ENCODE measurements at places on chromosomes 11 and 22.

DNA sequence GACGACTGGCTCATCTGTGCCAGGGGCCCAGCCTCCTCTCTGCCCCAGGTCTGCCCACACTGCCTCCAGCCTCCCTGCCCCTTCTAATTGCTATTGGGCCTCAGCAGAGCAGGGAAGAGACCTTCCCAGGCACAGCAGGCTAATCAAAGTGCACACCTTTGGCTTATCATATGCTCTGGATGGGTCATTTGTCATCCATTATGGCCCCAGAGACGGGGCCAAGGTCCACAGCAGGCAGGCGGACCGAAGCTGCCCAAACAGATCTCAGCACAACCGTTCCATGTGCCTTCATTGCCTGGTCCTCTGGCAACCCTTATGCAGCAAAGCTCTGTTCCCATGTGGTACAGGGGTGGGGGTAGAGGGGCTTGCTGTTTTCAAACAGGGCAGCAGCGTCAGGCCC is 66.6 kb downstream of the TP53I11 start:
- no peak for DNase-seq

DNA sequence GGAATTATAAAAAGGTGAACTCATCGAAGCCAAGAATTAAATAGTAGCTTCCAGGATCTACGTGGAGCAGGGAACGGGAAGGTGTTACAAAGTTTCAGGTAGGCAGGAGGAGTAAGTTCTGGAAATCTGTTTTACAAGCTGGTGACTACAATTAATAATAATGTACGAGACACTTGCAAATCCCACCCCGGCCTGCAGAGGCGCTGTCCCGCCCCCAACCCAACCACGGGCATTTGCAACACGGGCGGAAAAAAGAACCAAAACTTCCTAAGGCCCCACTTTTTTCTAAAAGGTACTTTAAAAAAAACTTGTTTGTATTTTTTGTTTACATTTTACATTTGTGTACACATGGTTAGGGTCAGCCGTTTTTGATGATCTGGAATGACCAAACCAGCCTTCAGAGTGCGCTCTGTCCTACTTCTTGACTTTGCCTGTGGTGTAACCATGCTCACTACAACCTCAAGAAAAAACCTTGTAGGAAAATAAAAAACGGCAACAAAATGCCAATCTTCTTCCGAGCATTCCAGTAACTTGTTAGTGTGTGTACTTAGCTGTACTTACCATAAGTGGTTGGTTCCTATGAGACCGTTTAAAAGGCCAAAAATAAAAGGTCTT is 449.6 kb upstream of the B3GAT1 start:
- no peak for DNase-seq

- no peak for DNase-seq
Observed at GRCh38 chr11:74678041-74678440, 53.2 kb downstream of the CHRDL2 start.

- DNase-seq = peak; percentile 70
Observed at GRCh38 chr11:74388678-74389327, 9.4 kb downstream of the PGM2L1 start.

DNA sequence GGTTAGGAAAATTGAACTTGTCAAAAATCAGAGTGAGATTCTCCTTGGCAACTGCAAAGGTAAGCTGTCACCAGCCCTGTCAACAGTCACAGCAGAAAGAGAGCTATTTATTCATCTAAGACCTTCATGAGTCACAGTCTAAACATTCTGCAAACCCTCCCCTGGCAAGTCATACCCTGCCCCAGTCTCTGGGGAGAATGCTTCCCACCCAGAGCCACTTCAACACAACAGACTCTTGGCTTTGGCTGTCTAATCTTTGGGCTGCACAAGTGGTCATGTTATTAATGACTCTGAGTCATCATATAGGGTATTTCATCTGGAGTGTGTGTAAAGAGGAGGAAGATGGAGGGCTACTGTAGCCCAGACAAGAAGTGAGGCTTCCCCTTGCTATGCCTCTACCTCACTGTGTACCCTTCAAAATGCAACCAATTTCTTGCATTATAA is 153.4 kb downstream of the CCDC34 start:
- no peak for DNase-seq

- DNase-seq = no peak
Observed at GRCh38 chr11:60984636-60985035, 13.2 kb downstream of the CD6 start.

GRCh38 chr11:67409261-67409666 is 5.4 kb downstream of the TBC1D10C start:
- DNase-seq = no peak

- DNase-seq = no peak
Observed at GRCh38 chr11:10385696-10386095, 69.4 kb upstream of the AMPD3 start.

- DNase-seq = no peak
Observed at GRCh38 chr11:94754819-94755218, 13.3 kb upstream of the AMOTL1 start.

- DNase-seq = no peak
Observed at GRCh38 chr22:39832627-39833074, 60.9 kb downstream of the ENTHD1 start.

DNA sequence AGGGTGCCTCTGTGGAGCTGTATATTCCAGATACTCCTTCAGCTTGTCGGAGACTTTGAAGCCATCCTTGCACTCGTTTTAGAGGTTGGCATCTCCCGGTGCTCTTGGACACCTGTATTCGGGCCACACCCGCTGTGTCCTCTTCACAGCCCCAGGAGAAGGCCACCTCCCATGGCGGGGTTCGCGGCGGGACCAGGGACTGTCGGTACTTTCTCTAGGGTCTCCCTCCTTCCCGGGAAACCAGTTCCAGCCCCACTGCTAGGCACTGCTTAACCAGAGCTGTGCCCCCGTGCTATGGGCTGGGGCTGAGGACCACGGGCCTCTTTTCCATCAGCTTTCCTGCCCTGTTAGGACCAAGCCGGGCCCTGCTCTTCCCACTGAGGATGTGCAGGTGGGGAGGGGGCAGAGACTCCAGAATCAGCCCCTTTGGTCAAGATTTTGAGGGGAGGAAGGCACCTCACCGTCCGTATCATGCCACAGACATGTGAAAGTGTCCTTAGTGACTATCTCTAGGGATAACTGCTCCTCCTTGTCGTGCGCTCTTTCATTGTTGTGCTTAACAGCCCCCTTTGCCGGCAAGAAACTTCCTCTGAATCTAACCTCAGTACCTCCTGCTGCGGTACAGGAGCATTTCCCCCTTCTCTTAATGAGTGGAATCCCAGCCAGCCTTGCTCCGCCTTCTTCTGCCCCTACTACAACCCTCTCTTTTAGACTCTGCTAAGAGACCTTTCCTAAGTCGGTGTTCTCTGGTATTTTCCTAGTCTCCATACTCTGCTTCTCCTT is 1.2 kb upstream of the B3GAT1 start:
- no peak for DNase-seq

GRCh38 chr11:24575392-24575791 is 78.5 kb downstream of the LUZP2 start:
- no peak for DNase-seq

DNA sequence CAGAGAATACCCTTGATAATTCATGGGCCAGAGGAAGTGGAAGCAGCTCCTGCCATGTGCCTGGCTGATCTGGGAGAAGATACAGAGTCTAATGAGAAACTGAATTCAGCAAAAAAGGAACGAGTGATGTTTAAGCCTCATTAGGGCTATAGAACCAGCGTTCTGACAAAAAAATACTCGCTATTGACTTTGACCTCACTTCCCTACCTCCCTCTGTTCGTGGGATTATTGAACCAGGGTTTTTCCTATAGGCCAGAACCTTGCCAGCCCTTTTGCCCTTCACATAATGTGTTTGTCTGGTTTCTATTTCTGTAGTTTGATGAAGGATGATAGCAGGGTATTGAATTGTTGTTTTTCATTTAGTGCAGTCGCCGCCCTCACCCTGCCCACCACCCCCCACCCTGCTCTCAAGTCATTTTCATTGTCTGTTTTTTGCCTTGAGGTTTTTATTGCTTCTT is 7.6 kb upstream of the RBFOX2 start:
- DNase-seq = no peak

- DNase-seq = no peak
Observed at GRCh38 chr11:114085965-114086793, 26.7 kb downstream of the ZBTB16 start.

DNA sequence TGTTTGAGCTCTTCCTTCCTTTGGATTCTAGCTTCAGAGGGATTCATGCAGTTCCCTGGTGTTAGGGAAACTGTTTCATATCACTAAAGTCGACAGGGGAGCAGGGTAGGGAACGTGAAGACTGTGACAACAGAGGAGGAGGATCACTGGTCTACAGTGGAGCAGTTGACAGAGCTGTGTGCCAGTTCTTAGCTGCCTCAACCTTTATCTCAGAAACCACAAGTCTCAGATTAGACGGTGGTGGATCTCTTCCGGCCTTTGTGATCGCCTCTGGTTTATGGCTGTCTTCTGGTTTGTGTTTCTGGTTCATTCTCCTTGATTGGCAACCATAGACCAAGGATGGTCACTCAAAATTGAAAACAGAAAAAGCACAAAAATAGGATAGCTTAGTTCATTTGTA is 538.9 kb upstream of the API5 start:
- no peak for DNase-seq

DNA sequence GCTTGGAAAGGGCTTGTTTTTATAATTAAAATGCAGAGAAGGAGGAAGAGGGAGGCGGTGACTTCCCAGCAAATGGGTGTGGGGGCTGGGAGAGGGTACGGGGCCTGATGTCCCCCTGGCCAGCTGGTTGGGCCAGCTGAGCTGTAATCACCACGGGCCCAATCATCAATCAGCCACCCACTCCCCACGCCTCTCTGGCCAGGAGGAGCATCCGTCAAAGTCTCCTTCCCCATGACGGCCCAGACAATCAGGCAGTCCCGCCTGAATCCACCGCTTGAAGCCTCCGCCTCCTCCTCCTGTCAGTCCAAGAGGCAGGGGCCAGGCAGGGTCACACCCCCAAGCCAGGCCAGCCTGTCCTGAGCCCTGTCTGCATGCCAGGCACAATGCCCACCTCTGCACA is 13.3 kb upstream of the CABP7 start:
- DNase-seq = no peak

GRCh38 chr11:37394236-37394870 is 796.3 kb upstream of the RAG2 start:
- DNase-seq = no peak

DNA sequence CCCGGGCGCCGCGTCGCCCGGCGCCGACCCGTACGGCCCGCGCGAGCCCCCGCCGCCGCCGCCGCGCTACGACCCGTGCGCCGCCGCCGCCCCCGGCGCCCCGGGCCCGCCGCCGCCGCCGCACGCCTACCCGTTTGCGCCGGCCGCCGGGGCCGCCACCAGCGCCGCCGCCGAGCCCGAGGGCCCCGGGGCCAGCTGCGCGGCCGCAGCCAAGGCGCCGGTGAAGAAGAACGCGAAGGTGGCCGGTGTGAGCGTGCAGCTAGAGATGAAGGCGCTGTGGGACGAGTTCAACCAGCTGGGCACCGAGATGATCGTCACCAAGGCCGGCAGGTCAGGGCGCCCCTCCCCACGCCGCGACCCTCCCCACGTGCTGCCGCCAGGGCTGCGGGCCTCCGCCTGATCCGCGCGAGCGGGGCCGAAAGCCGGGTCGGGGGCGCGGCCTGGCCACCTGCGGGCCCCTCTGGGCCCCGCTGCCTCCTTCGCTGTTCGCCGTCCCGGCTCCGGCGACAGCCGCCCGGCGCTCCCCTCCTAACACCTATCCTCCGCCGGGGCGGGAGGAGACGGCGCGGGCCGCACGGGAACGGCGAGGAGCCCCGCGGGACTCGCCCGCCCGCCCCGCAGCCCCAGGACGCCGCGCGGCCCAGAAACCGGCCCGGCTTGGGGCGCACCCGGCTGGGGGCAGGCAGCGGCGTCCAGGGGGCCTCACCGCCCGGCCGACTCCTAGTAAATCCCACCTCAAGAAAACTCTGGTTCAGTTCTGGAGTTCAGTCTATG is 560 bp downstream of the TBX1 start:
- DNase-seq = no peak

- DNase-seq = no peak
Observed at GRCh38 chr11:22426915-22427314, 88.7 kb downstream of the SLC17A6 start.

DNA sequence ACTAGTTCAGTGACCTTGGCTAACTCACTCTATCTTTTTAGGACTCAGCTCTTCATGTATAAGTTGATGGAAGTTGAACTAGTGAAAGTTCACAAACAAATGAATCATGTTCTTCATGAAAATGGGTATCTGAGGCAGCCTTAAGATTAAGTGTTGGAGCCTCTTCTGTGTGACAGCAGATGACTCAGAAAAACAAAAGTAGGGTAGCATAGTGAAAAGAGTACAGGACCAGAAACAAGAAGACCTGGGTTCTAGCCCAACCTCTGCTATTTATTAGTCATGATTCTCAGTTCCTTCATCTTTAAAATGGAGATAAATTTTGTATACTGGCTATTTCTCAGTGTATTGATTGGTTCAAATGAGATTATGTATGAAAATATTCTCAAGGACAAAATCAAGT is 60.2 kb downstream of the USP35 start:
- DNase-seq = no peak

DNA sequence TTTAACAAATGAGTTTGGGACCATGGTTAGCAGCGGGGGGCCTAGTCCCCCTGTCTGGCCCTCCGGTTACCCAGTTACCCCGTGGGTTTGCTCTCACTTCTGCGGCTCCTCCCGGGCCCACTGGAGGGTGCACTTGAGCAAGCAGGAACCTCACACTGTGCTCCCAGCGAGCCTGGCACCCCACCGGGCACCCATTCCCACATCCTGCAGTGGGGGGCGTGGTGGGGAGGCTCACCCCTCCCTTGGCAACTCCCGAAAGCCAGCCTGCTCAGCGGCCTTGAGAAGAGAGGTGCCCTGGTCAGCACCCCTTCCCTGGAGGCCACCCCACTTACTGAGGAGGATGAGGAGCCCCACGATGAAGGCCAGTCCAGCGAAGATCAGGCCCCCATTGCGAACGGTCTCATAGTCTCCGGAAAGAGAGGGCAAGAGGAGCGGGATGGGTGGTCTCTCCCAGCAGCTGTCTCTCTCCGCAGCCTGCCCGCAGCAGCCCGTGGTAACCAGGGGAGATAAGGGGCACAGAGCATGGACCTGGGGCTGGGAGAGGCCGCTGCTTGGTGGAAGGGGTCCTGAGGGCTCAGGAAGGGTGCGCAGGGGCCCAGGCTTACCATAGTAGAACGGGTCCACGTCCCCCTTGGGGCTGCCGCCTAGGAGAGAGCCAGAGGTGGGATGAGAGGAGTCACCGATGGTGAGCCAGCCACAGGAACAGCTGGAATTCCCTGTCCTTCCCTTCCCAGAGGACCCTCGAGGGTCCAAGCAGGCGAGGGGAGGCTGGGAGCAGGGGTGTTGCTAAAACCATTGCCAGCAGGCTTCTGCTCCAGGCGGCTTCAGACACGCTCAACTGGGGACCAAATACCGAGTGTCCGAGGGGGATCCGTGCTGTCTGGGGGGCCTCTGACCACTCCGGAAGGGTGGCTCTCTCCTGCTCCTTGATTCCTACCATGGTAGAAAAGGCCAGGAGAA is 2.2 kb downstream of the FXYD2 start:
- DNase-seq = peak; percentile 43

GRCh38 chr11:20934516-20934915 is 265.1 kb downstream of the NELL1 start:
- DNase-seq = no peak

Measured in inflammatory macrophage (primary cell).